Natural killer cell (primary cell): ENCODE measurements at places on chromosomes 3 and 15. TPM values are rescaled to one million over a fixed set of nuclear protein-coding genes. Genes with fewer than 3 reads are reported as not detected.

- DNase-seq = no peak
- H3K4me1 ChIP-seq = no peaks in the 10 kb centered on the region
- no peak overlapping the region for H3K4me3 ChIP-seq
- peaks cover 6% of the 10 kb centered on the region for H3K27me3 ChIP-seq
These were observed 4.7 kb downstream of the LRRC15 start for GRCh38 chr3:194364652-194365434.

GRCh38 chr3:154105218-154105975 is 15.8 kb upstream of the ARHGEF26 start:
- H3K27me3 ChIP-seq = peaks cover 2% of the 10 kb centered on the region
- no peaks in the 10 kb centered on the region for H3K4me1 ChIP-seq
- H3K27ac ChIP-seq = no peak overlapping the region
- H3K36me3 ChIP-seq = no peaks in the 10 kb centered on the region
- no peak for DNase-seq

DNA sequence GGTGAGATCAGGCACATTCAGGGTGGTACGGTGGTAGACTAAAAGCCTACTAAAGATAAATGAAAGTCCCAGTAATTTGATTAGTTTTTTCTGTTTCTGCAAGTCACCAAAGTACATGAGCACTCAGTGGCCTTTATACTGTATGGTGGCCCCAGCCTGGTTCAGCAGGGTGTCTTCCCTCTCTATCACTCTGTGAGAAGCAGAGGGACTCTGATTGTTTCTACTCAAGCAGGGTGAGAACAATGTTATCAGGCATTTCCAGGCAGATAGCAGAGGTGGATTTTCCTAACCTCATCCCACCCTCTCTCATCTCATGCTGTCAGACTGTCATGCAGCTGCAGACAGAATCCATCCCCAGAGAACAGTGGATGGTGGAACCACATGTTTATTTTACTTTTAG is 71.5 kb upstream of the BFSP2 start:
- H3K27me3 ChIP-seq = no peaks in the 10 kb centered on the region
- H3K4me1 ChIP-seq = no peaks in the 10 kb centered on the region
- no peak overlapping the region for H3K4me3 ChIP-seq
- DNase-seq = no peak

- no peaks in the 10 kb centered on the region for H3K36me3 ChIP-seq
- DNase-seq = no peak
- H3K4me1 ChIP-seq = no peaks in the 10 kb centered on the region
These were observed 29.8 kb downstream of the HGD start for GRCh38 chr3:120652281-120652680.

DNA sequence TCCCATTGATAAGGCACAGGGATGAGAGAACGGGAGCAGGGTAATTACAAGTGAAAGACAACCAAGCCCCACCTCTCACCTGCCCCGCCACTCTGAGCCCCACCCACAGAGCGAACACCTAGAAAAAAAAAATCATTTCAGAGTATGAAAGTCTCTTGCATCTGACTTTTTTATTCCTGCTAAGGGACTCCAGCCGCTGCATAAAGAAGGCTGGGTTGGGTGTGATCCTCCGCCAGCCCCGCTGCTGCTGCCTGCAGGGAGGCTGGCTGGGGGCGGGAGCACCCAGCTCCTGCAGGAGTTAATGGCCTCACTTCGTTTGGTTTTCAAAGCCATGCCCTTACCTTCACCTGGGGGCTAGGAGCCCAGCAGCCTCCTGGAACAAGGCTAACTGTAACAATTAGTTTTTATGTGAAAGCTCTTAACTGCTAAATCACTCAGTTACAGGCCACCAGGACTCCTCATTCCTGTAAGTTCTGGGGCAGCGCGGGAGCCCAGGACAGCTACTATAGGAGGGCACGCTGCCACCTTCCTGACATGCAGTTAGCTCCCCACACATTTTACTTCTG is 78.0 kb upstream of the SNRPA1 start:
- H3K36me3 ChIP-seq = no peaks in the 10 kb centered on the region
- H3K4me3 ChIP-seq = no peak overlapping the region
- no peak overlapping the region for H3K27ac ChIP-seq
- no peaks in the 10 kb centered on the region for H3K27me3 ChIP-seq

GOLGA8G gene
- total RNA-seq = 0.11 TPM

SLC28A2 gene
- not detected for total RNA-seq
